ENCODE measurements at places on chromosomes 6 and 20.

- no peak for DNase-seq
Measured at GRCh38 chr6:168217216-168217879, 102.2 kb downstream of the DACT2 start.

DNA sequence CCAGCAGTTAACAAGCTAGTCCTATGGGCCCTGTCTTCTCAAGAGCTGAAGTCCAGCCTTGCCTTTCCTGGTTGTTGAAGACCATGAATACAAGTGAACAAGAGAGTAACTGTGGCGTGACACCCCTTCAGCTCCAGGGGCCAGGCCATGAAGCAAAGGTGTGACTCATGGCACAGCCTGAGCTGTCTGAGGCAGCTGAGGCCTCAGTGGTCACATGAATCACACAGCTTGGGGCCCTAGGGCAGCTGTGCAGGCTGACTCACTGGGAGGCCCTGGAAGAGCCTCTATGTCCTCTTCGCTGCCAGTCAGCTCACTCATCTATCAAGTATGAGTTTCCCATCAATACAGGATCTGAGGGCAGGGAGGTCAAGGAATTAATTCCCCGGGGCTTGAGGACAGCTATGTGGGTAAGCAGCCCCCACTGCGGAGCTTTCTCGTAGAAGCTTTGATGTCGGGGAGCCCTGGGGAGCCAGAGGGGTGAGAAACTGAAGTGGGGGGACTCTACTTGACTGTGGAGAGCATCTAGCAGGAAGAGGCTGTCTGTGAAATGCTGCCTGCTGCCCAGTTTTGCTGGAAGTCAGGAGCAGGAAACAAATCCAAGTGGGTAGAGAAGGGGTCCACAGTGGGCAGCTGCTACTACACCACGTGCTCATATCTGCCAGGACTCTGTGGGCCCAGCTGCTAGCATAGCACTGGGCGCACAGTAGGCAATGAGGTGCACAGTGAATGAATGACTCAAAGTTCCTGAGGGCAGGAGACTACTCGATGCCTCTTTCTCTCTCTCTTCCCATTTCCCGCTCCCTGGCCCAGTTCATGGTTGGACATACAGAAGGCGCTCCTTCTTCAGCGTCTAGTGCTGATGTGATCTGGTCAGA is 13.7 kb upstream of the FAM83C start:
- peak; percentile 28 for DNase-seq

DNA sequence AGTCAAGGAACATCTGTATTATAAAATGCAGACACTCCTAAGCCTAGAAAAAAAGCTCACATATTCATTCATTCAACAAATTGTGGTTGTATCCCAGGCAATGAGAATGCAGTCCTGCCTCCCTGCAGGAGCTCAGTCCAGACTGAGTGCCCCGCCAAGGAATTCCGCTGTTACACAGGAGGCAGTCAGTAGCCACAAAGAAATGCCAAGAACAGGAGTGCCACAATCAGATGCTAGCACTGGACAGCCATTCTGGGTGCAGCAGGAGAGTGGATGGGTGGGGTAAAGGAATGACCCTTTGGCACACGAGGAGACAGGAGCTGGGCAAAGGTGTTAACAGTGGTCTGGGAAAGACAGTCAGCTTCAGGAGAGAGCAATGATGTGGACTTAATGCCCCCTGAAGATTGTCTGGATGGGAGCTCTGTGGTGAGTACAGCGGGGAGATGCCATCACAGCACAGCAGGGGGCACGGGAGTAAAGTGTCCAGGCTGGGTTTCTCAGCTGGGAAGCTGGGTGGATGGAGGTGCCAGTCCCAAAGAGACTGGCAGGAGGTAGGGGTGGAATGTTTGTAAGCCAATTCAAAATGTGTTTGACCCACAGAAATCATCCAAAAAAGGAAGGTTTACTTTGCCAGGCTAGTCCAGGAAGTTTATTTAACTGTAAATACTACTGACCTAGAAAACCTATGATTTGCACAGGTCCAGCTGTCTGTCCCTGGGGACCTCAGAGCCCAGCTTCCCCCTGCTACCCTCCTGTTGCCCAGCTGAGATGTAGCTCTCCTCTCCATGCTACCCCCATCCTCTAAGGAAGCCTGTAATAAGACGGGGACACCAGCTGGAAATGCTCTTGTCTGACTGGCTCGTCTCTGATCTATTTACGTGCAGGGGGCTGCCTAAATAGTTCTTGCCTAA is 84.1 kb downstream of the SLC23A2 start:
- no peak for DNase-seq

- DNase-seq = no peak
Measured at GRCh38 chr6:33123732-33124524, 48.1 kb downstream of the HLA-DPB1 start.

GRCh38 chr6:11732036-11732631 is 46.5 kb downstream of the ADTRP start:
- DNase-seq = no peak

- no peak for DNase-seq
Measured at GRCh38 chr6:72626126-72626525, 4.3 kb downstream of the KCNQ5 start.

DNA sequence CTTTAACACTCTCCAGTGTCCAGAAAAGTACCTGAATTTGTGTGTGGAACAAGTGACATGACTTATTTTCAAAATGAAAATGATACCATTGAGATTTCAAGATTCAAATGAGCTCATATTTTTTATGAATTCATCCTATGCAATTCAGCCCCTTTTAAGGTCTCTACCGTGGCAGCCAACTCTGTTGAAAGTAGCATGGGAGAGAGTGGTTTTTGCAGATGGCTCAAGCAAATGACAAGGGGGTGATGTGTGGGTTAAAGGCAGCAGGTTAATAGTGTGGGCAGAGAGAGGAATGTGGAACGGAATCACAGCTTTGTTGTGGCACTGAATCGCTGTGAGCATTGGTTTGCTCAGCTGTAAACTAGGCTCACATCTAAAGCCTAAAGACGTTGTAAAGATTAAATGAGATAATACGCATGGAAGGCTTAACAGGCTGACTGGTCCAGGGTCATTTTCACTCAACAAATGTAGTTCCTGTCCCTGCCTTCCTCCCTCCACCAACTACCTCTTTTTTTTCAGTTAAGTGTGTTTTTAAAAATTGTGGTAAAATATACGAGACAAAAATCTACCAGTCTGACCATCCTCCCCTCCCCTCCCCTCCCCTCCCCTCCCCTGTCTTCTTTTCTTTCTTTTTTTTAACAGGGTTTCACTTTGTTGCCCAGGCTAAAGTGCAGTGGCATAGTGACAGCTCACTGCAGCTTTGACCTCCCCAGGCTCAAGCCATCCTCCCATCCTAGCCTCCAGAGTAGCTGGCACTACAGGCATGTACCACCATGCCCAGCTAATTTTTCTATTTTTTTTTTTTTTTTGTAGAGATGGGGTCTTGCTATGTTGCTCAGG is 114.7 kb upstream of the ZNF217 start:
- DNase-seq = no peak

DNA sequence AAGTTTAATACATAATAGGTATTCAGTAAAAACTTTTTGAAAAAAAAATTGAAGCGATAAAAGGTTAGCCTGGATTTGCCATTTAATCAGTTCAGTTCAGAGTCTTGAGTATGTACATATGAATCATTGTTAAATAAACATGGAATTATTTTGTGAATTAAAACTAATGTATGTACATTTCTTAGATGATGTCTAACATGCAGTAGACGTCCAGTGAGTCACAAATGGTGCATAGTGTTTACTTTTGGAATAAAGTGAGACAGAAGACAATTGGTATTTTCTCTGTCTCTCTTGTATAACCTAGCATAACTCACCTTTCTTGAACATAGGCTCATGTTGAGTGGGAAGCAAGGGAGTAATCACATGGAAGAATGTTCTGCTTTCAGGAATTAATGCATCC is 83.5 kb downstream of the EYS start:
- no peak for DNase-seq

- DNase-seq = no peak
Measured at GRCh38 chr6:88725111-88725975, 238.1 kb downstream of the RNGTT start.

DNA sequence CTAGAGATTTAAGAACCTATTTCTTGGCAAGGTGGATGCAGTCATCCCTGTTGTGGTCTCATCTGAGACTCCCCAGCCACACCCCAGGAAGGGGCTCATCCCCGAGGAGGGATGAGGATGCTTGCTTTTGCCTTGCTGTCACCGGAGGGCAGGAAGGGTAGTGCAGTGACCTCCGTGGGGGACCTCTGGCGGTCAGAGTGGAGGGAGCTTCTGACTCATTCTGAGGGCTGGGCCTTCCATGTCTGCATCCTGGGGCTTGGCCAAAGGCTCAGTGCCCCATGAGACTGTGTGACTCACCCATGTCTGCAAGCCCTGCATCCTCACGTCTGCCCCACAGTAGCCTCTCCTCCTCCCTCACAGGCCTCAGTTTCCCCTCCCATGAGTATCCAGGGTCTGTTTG is 38.7 kb downstream of the UQCC2 start:
- DNase-seq = no peak

GRCh38 chr6:133758815-133759335 is 130.0 kb upstream of the TCF21 start:
- DNase-seq = no peak

GRCh38 chr6:143233554-143234285 is 173.0 kb downstream of the AIG1 start:
- no peak for DNase-seq

- peak; percentile 27 for DNase-seq
Measured at GRCh38 chr6:7541175-7542064, at the start of gene DSP. Gene DSP (plus strand): TSS chr6:7541671. CDS start chr6:7541916, 245 bp downstream.

GRCh38 chr20:58692579-58693225 is at the start of gene NPEPL1:
Gene NPEPL1 (plus strand): TSS chr20:58692800. CDS start chr20:58692901, 101 bp downstream.
- DNase-seq = peak; percentile 56

GRCh38 chr6:24183584-24183983 is 57.6 kb downstream of the NRSN1 start:
- DNase-seq = no peak

GRCh38 chr6:116996842-116997241 is 119.8 kb downstream of the RFX6 start:
- DNase-seq = no peak

DNA sequence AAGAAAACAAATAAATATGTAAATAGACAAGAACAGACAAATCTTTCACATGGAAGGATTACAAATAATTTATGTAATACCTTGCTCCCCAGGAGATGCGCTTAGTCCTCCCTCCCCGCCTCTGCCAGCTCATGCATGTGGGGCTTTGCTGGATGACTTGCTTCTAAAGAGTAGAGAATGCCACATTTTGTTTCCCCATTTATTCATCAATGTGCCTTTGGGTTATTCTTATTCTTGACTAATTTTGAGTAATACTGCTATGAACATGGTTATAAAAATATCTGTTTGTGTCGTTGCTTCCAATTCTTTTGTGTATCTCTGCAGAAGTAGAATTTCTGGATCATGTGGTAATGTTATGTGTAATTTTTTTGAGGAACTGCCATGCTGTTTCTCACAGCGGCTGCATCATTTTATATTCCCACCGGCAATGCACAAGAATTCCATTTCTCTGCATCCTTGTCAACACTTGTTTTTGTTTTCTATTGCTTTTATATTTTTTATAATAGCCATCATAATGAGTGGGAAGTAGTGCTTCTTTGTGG is 23.8 kb upstream of the DUSP22 start:
- DNase-seq = no peak

DNA sequence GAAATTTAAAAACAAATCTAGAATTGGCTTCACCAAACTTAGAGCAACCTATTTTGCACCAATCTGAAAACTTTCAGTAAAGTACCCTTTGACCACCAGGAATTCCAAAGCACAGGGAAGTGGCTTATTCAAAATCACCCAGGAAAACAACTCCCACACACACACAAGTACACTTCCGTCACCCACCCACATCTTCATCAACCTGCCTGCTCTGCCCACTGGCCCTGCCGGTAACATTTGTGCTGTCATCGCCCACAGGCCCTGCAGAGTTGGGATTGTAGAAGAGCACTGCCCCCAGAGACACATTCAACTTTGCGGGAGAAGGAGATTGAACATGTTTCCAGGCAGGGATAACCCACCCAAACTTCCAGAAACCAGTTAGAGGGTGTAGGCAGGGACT is 19.3 kb upstream of the SCML4 start:
- DNase-seq = no peak

DNA sequence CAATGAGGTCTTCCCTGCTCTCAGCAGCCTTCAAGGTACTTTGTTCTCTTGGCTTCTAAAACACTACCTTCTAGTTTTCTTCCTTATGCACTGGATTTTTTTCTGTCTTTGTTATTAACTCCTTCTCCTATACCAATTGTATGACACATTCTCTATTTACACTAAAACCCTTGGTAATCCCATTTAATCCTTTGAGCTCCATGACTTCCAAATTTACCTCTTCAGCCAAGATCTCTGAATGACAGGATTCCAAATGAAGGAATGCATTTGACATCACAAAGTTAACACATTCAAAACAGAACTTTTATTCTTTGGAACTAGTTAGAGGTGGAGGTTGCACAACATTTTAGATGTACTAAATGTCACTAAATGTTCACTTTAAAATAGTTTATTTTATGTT is 86.6 kb upstream of the SAMD5 start:
- DNase-seq = no peak

- no peak for DNase-seq
Measured at GRCh38 chr6:161547617-161548016, 273.8 kb upstream of the AGPAT4 start.

- no peak for DNase-seq
Measured at GRCh38 chr6:11126876-11127275, 15.4 kb upstream of the ERVFRD-1 start.

- DNase-seq = no peak
Measured at GRCh38 chr20:12276011-12276673, 358.4 kb downstream of the BTBD3 start.

DNA sequence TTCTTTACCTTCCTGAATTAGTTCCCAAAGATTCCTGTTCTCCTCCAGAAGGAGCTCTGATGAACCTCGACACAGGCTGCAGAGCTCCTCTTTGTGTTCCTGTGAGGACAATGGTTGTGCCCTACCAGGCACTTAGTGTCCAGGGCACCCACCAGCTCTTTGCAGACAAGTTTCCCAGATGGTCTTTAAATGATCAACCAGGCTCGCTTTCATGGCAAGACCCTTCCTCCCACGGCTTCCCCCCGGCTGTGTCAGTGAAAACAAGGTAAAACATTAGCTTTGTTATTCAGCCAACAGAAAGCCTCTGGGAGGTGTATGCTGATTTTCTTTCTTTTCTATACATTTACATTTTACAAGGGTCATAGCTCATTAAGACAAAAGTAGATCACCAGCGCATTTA is 32.3 kb upstream of the CNKSR3 start:
- no peak for DNase-seq

- no peak for DNase-seq
Measured at GRCh38 chr20:48783533-48784272, 44.1 kb downstream of the PREX1 start.

- no peak for DNase-seq
Measured at GRCh38 chr6:16698997-16699868, 62.0 kb downstream of the ATXN1 start.

GRCh38 chr6:132202574-132202973 is 198.7 kb downstream of the MOXD1 start:
- DNase-seq = no peak

- DNase-seq = peak; percentile 36
Measured at GRCh38 chr6:95364016-95364604, 213.2 kb upstream of the MANEA start.
